ENCODE measurements at places on chromosomes 5 and 9.

DNA sequence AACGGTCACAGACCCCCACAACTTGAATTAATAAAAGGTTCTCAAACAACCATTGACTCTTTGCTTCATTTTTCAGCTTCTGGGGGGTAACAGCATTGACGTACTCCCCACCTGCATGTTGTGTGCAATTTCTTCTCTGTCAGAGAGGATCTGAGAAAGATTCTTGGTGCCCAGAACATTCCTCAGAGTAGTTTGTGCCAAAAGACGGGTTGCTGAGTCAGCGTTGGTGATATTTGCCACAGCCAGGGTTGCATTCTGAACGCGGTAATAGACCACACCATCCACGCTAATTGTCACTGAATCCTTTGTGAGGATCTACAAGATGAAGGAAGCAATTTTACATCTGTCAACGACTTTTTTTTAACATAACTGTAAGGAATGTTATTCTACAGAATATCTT lies 21.0 kb downstream of the STOM start:
- DNase-seq, result no peak

- DNase-seq, result no peak
Measured at GRCh38 chr5:67160985-67161384, 35.6 kb downstream of the CD180 start.

GRCh38 chr5:68445257-68446069 lies 229.9 kb downstream of the PIK3R1 start:
- DNase-seq, result no peak

GRCh38 chr5:31598640-31599611 lies 40.0 kb upstream of the PDZD2 start:
- no peak for DNase-seq

GRCh38 chr9:28801144-28801799 lies 1228.0 kb upstream of the C9orf72 start:
- peak; percentile 11 for DNase-seq

DNA sequence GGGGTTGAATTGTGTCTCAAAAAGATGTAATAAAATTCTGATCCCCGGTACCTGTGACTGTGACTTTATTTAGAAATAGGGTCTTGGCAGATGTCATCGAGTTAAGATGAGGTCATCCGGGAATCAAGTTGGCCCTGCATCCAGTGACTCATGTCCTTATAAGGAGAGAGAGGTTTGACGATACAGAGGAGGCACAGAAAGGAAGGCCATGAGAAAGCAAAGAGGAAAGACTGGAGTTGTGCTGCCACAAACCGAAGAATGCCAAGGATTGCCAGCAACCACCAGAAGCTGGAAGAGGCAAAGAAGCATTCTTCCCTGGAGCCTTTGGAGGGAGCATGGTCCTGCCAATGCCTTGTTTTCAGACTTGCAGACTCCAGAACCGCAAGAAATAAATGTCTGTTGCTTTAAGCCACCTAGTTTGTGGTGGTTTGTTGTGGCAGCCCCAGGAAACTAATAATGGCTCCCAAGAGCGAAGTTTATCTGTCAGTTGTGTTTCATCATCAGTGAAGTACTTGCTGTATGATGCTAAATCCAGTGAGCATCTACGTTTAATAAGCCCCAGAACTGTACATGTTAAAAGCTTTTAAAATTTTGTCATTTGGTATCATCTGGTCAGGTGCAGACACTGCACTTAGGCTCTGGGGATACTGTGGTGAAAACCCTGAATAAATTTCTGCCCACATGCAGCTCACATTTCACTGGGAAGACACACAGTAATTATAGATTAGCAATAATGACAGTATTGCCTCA lies 114.8 kb downstream of the TLE4 start:
- peak; percentile 80 for DNase-seq

GRCh38 chr5:76145945-76146344 lies 62.8 kb downstream of the SV2C start:
- no peak for DNase-seq

- no peak for DNase-seq
Measured at GRCh38 chr5:141605523-141606277, 13.1 kb downstream of the DIAPH1 start.

DNA sequence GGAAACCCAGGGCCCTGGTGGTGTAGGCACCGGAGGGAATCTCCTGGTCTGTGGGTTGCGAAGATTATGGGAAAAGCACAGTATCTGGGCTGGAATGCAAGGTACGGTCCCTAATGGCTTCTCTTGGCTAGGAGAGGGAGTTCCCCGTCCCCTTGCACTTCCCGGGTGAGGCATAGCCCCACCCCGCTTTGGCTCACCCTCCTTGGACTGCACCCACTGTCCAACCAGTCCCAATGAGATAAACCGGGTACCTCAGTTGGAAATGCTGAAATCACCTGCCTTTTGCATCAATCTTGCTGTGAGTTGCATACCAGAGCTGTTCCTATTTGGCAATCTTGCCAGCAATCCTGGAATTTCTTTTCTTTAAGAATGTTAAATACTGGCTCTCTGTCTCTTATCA lies 1429.1 kb downstream of the MAT2B start:
- no peak for DNase-seq

DNA sequence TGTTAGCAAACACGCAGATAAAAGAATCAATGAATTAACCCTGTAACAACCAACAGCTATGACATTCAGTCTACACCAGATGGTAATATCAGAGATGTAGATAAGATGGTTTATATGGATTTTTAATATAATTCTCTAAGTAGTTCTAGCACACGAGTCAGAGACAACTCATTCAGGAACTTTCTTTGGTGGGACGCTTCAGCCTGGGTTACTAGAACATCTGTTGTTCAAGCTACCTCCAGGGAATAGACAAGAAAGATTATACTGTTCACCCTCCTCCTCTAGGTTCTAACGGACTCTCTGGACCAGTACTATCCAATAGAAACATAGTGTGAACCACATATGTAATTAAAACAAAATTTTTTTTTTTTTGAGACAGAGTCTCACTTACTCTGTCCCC lies 73.8 kb downstream of the RAPGEF1 start:
- peak; percentile 70 for DNase-seq

DNA sequence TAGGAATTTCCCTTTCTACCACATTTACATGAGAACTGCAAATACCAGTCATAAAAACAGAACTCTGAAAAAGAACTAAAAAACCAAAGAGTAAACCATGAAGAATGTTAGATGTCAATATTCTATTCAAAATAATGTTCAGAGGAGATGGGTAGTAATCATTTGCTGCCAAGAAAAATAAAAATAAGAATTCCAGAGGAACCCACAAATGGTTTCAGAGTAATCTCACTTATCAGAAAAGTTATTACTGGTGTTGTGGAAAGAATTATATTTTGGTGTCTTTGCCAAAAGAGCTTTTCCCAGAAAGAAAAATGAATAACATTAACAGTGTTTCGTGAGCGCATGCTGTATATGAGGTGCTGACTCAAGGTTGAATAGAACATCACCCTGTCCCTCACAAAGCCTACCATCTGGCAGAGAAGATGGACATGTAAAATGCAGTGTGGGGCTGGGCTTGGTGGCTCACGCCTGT lies 35.6 kb downstream of the GPR21 start:
- peak; percentile 82 for DNase-seq

DNA sequence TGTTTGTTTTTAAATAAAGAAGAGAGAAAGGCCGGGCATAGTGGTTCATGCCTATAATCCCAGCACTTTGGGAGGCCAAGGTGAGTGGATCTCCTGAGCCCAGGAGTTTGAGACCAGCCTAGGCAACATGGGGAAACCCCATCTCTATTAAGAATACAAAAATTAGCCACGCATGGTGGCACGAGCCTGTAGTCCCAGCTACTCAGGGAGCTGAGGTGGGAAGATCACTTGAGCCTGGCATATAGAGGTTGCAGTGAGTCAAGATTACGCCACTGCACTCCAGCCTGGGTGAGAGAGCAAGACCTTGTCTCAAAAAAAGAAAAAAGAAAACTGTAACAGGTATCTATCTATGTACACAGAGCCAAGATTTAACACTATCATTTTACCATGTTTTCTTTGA lies 34.2 kb upstream of the CDC42SE2 start:
- no peak for DNase-seq

- DNase-seq, result peak; percentile 47
Measured at GRCh38 chr9:96513622-96514021, 63.7 kb downstream of the HABP4 start.

DNA sequence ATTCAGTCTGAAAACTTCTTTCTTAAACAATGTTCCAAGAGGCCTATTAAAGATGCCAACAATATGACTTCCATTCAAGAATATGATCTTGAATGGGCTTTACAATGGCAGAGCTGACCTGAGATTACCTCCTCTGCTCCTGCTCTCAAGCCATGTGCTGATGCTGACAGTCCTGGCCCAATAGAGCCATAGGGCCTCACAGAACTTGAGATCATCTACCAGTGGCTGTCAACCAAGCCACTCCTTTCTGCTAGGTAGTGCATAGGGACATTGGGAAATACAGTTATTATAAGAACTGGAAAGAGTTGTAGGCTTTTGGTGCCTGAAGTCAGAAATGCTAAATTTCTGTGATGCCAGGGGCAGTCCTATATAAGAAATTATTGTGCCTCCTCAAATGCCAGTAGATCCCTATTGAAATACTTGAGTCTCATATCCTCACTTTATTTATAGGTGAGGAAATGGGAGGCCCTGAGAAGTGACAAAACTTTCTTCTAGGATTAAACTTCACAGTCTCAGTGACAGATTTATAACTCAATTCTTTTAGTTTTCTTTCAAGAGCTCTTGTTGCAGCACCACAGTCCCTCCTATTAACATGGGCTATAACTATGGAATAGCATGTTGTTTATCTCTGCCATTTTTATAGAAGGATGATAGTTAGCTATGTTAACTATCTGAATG lies 10.9 kb downstream of the GHR start:
- DNase-seq, result no peak

DNA sequence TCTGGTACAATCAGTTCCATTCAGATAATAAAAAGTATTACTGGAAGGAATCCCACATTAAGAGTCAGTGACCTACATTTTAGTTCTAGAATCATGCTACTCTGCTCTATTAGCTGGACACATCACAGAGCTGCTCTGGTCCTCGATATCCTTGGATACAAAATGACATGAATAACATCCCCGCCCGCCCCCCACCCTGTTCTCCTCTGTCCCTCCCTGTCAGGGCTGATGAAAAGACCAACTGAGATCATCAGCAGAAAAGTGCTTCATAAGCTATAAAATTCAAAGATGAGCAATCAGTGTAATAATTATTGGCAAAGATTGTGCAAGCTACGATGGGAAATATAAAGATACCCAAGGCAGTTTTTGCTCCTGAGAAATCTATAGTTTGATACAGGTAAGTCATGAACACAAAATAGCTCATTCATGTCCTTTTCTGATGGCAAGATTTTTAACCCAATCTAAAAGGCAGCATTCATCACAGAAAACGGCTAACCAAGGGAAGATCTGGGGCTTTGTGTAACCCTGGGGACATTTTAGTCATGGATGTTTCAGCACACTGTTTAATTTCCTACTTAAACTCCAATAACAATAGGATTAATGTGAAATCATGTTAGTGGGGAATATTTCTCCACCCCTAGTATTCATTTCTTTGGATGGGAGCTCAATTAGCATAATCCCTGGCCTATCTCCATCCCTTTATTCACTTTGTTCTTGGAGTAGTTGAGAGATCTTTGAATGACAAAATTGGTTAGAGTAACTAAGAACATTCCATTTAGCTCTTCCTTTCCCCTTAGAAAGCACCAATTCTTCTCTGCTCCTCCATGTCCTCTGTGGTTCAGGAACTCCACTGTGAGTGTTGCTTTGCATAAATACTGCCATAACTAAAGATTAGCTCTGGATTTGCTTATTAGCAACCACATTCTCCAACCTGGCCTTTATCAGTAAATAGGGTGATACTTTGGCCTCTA lies 459.4 kb upstream of the GRIA1 start:
- no peak for DNase-seq

- no peak for DNase-seq
Measured at GRCh38 chr9:92359394-92359995, 33.7 kb downstream of the CENPP start.

- DNase-seq, result no peak
Measured at GRCh38 chr5:6493681-6494454, 45.2 kb downstream of the UBE2QL1 start.

- no peak for DNase-seq
Measured at GRCh38 chr9:113604393-113604792, 140.9 kb downstream of the RGS3 start.

DNA sequence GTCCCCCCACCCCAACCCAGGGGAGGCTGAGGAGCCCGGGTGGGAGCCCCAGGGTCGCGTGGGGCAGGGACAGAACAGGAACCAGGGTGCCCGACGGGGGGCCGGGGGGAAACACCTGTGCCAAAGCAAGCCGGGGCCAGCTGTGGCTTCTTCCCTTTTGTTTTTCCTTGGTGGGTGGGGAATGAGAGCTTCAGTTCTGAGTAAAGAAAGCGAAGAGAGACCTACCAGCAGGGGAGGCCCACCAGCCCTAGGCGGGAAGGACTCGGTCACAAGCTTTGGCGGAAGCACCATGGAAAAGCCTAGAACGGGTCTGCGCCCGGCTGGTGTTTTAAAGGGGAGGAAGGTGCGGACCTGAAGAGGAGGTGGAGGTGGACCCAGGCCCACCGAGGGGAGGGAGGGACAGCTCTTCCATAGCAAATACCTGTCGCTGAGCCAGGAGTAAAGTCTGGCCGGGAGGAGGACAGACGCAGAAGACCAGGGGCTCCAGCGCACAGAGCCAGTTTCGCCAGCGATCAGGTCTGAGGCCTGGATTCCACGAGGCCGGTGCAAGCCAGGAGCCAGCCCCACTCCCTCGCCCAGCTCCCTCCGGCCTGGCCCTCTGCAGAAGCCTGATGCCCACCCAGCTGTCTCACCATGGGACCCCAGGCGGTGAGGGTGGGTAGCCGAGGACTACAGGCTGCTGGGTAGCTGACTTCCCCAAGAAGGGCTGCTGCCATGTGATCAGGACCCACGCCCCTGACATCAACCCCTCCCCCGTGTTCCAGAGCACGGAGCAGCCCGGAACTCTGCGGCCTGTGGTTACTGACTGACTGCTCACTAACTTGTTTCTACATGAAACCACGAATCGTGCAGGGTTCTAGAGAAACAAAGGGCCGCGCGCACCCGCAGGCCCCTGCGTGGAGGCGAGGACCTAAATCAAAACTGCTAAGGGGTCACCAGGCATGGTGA lies 849 bp upstream of the MGAT1 start:
- peak; percentile 50 for DNase-seq

GRCh38 chr5:10520706-10521105 lies 43.2 kb upstream of the ANKRD33B start:
- DNase-seq, result no peak

DNA sequence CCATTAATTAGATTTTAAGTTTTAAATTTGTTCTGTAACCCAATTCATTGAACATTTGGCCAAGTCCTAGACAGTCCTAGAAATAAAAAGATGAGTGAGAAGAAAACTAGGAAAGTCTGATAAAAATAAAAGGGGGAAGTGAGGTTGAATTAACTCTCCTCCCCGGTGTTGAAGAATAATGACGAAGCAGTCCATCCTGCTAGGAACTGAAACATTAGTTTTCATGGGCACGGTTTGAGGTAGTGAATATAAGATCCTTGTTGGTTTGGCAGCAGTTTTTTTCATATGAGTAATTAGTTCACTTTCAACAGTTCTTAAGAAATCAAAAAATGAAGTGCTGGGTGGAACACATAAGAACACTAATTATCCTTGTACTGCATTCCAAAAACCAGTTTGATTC lies 103.1 kb downstream of the MTREX start:
- DNase-seq, result no peak

- DNase-seq, result no peak
Measured at GRCh38 chr5:60335913-60336312, 364.1 kb downstream of the DEPDC1B start.

All from foreskin fibroblast (primary cell).